ENCODE measurements at places on chromosomes 5 and 9. TPM values are rescaled to one million over a fixed set of nuclear protein-coding genes. Genes with fewer than 3 reads are reported as not detected.

Gene UAP1L1
- 3.7 TPM for total RNA-seq

GRCh38 chr9:136249877-136250559, 4.4 kb upstream of the QSOX2 start:
- no peak for DNase-seq

GRCh38 chr5:174625591-174626350, 98.6 kb upstream of the MSX2 start:
- DNase-seq: no peak

GRCh38 chr9:81574405-81574804, 114.9 kb downstream of the TLE1 start:
- no peak for DNase-seq

- DNase-seq: no peak
Measured at GRCh38 chr5:40412771-40413170, 266.9 kb upstream of the PTGER4 start.

DNA sequence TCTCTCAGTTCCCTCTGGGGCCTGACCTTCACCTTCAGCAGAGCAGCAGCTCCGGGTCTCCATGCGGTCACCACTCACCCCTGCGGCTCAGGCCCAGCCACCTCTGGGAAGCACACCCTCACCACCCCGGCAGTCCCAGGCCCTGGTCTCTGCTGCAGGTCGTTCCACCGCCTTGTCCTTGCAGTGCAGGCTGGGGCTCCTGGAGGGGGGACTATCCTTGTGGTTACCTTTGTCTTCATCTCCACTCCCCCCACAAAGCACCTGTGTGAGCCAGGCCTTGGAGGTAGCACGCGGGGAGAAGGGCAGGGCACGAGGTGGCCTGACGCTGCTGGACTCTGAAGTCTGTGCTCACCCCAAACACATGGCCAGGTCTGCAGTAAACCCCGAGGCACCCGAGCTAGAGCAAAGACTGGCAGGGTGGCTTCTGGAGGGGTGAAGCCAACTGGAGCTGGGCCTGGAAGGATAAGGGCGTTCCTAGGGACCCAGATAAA, 33.2 kb upstream of the RXRA start:
- DNase-seq: no peak

Gene C9orf43
- total RNA-seq: 0.92 TPM

DNA sequence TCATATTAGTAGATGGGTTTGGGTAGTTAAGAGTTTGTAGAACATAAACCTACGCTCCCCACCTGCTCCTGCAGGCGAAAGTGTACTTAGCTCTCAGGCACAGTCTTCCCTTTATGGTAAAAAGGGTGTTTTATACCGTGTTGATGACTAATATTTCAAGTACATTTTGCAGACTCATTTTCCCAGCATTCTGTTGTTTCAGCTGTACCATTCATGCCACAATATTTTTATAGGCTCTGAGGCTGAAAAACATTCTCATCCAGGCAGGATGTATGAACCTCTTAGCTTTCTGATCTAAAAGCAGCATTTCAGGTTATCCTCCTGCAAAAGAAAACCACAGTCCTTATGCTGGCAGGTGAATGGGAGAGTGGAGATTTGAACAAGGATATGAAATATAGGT, 231.4 kb downstream of the NR2F1-AS1 start:
- DNase-seq: no peak

Gene ADAM19
- total RNA-seq: 11.2 TPM

- DNase-seq: no peak
Measured at GRCh38 chr5:53556001-53556400, 4.4 kb upstream of the NDUFS4 start.

Gene OTP
- not detected for total RNA-seq

DNA sequence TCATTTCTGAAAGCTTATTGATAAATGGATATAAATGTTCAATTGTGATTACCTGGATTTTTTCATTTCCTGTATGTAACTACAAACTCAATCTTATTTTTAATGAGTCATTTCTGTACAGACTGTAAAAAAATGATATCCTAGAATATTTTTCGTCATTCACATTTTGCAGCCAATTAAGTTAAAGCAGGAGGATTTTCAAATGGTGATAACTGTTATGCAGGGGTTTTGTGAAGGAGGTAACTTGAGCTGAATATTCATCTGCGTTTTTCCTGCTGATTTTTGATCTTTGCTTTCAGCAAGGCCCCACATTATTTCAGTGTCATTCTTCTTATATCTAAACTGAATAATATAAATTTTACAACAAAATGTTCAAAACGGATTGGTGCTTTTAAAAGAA, 74.1 kb downstream of the SLF1 start:
- DNase-seq: no peak

DNA sequence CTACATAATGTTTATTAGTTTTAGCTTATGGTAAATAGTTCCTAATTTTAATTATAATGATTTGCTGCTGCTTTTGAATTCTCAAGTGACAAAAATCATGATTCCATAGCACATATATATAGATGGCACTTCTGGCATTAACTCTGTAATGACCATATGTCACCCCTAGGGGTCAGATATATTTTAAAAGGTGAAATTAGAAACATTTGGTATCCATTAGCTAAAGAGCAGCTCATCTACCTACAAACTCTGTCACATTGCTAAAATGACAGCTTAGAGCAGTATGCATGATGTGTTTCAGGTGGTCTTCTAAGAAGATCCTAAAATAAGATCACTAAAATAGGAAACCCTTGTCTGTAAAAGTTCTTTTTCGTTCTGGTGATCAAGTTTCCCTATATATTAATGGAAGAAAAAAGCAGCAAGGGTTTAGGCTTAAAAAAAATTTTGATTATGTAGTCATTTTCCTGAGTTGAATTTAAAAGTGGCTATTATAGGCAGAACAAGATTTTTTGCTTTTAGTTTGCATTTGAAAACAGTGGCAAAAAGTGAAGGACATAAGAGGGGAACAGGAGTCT, 157.7 kb upstream of the POU5F2 start:
- DNase-seq: peak; percentile 43

Gene CCL19
- total RNA-seq: not detected

- DNase-seq: no peak
Measured at GRCh38 chr5:158837908-158838307, 261.8 kb downstream of the EBF1 start.

GRCh38 chr5:171226096-171226754, 82.8 kb upstream of the TLX3 start:
- no peak for DNase-seq

- DNase-seq: no peak
Measured at GRCh38 chr9:571741-572140, 269.8 kb upstream of the DMRT1 start.

DNA sequence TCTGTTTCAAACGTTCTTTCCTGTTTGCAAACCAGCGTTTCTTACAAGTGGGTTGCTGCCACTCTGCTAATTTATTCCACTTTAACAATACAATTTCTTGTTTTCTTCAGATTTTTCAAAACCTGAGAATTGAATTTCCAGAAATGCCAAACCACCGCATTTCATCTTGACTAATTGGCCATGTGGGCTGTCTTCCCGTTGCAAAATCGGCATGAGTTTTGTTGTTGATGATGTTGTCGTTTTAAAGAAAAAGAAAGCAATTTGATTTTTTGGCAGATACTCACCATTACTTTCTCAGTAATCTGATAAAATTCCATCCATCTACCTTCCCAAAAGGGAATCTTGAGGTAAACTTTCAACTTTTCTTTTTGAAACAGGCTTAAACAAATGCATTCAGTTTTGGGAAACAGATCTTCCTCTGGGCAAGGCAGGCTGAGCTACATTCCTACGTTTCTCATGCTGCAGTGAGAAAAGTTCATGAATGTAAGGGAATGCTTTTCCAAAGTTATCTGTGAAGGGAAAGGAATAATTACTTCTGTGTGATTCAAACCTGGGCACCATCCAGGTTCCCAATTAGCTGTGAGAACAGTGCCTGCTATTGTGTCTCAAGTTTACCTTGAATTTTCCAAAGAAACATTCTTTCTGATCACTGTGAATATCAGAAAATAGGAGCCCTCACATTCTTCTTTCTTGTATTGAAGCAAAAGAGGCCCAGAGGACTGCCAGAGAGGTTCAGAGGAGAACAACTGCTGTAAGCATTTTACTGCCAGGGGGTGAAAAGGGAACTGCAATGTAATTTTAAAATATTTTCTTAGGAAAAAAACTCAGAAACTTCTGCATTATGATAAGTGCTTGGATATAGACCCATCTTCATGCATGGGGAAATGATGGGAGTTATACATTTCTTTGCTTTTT, 100.7 kb upstream of the TUT7 start:
- no peak for DNase-seq

- DNase-seq: peak; percentile 81
Measured at GRCh38 chr5:106880656-106881055, 790.1 kb downstream of the EFNA5 start.

- DNase-seq: no peak
Measured at GRCh38 chr9:107348836-107349235, 65.8 kb downstream of the RAD23B start.

Gene SLC6A3
- total RNA-seq: not detected

Gene CDX1
- total RNA-seq: 6.6 TPM

DNA sequence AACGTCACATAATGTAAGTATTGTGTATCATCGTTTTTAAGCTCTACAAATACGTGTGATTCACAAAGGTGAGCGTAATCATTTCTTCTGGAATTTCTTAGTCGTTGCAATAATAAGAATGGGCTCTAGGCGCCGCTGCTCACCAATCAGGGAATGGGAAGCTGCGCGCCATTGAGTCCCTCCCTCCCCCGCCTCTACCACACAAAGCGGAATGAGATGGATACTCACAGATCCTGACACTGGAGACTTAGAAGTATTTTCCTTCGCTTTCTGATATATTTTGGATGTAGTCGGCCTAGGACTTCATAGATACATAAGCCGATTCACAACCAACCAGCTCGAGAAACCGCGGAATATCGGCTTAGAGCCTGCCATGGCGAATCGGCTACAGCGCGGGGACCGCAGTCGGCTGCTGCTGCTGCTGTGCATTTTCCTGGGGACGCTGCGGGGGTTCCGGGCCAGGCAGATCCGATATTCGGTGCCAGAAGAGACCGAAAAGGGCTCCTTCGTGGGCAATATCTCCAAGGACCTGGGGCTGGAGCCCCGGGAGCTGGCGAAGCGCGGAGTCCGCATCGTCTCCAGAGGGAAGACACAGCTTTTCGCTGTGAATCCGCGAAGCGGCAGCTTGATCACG, at the start of gene PCDHGA11:
PCDHGA11 (plus strand) TSS at position 197 of the 634 bp plus-strand sequence; CDS start at position 374, 177 bp downstream.
- peak; percentile 51 for DNase-seq

GRCh38 chr9:2657427-2657826, 35.8 kb downstream of the VLDLR start:
- DNase-seq: no peak

Gene C1QTNF2
- total RNA-seq: 0.18 TPM

- no peak for DNase-seq
Measured at GRCh38 chr5:122111460-122111859, 17.9 kb upstream of the ZNF474 start.

DNA sequence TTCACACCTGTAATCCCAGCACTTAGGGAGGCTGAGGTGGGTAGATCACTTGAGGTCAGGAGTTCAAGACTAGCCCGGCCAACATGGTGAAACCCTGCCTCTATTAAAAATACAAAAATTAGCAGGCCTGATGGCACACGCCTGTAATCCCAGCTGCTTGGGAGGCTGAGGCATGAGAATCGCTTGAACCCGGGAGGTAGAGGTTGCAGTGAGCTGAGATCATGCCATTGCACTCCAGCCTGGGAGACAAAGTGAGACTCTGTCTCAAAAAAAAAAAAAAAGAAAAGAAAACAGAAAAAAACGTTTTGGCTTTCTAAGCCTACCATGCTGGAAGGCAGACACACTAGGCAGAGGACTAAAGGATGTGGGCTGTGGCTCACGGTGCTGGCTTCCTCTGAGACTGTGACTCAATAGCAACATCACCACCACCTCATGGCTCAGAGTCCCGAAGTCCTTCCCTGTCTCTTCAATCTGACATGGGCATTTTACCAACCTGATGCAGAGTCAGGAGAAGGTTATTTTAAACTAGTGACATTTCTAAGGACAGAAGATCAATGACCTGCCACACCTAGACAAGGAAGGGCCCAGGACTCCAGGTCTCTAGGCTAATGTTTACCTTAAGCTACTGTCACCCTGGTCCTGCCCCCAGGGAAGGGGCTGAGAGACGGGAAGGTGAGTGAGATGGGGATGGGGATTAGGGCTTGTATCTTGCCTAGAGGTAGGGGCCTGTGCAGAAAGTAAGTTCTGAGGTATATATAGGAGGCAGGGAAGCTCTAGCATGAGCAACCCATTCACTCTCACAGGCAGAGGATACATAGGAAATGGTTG, 3.7 kb downstream of the ECSCR start:
- DNase-seq: no peak

DNA sequence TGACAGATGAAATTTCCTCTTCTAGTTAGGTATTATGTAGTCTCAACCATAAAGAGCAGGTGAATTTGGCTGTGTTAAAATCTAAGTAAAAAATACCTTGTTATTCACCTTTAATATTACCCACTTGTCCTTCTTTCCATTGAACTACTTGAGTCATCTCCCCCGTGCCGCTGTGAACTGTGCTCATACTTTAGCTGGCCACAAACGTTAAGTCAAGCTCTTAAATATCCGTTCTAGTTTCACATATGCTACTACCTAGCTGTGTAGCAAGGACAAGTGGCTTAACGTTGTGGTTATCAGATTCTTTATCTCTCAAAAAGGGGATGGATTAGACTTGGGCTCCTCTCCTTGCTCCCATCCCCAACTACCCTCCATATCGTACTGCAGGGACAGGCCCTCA, 110.4 kb downstream of the EFNA5 start:
- no peak for DNase-seq

Gene CNTNAP3
- not detected for total RNA-seq

DNA sequence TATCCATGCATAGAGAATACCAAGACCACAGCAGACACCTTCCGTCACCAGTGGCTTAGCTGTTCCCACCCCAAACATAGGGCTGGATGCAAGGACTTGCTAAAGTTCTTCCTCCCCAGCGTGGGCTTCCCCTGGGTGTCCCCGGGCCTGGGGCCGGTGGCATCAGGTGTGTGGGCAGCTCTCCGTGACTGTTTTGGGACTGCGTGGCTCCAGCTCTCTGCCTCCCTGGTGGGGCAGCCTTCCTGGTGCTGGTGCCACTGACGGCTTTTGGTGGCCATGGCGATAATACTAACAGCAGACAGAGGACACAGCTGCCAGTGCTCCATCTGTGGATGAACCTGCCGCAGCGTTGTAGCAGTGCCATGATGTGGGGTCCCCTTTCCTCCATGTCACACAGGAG, 4.9 kb downstream of the CACFD1 start:
- DNase-seq: no peak

DNA sequence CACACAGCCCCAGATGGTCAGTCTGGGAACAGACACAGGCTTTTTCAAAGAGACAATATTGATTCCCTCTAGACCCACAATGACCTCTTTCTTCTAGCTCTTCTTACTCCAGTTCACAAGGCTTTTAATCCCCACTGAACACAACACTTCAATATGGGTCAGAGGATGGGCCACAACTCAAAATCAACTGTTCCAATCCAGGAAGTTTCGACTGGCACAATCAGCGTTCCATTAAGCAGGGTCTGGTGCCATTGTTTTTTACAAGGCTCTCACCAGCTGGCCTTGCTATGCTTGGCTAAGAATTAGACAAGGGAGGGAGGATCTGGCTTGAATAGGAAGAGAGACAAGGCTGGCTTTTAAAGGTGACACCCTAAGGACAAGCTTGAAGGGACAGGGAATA, 199.4 kb upstream of the SLC24A2 start:
- no peak for DNase-seq

Measured in HT-29 (cell line).